ENCODE measurements at places on chromosomes 5 and 9. TPM values are rescaled to one million over a fixed set of nuclear protein-coding genes. Genes with fewer than 3 reads are reported as not detected.

IL13 gene
- total RNA-seq = not detected

CDH18 gene
- 0.71 TPM for total RNA-seq

GABRA1 gene
- not detected for total RNA-seq

GMCL2 gene
- total RNA-seq = not detected

PCDHGB3 gene
- total RNA-seq = 9.7 TPM

DNAJC18 gene
- 29.6 TPM for total RNA-seq

C5orf52 gene
- not detected for total RNA-seq

HARS2 gene
- total RNA-seq = 27.1 TPM

PCAT7 gene
- 0.67 TPM for total RNA-seq

MAMDC2 gene
- 18.5 TPM for total RNA-seq

MARCOL gene
- total RNA-seq = not detected

ANKRD55 gene
- not detected for total RNA-seq

GRCh38 chr9:127361561-127361960, 35.4 kb upstream of the SLC2A8 start:
- no peak for DNase-seq

- DNase-seq = no peak
Observed at GRCh38 chr5:68966596-68966995, 127.2 kb upstream of the SLC30A5 start.

DNA sequence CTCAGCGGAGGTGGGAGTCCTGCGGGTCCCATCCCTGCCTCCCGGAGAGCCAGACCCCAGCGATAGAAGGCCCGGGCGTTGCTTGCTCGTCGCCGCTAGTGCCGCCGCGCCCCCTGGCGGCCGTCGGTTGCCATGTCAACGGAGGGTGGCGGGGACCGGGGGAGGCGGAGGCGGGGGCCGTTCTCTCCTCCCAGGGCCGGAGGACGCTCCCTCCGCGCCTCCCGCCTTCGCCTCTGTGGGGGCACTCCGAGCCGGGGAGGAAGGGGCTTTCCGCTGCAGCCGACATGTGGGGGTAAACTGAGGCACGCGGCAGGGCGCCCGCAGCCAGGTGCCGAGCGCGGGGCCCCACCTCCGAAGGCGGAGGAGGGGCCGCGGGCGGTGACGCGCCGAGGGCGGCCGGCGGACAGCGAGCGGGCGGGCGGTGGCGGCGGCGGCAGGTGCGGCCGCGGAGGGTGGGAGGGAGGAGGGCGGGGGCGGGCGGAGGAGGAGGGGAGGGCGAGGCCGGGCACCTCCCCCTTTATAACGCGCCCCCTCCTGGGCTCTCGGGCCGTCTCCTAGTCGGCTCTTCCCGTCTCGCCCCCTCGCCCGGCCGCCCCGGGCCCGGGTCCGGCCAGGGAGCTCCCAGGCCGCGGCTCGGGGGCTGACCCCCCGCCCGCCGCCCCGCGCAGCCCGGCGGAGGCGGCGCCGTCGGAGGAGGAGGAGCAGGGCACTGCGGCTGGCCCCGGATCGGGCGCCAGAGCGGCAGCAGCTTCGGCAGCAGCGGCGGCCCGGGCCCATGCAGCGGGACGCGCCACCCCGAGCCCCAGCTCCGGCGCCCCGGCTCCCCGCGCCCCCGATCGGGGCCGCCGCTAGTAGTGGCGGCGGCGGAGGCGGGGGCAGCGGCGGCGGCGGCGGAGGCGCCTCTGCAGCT, 556 bp upstream of the CDK9 start:
- peak; percentile 93 for DNase-seq

GRCh38 chr9:113589890-113590289, 126.4 kb downstream of the RGS3 start:
- no peak for DNase-seq

DNA sequence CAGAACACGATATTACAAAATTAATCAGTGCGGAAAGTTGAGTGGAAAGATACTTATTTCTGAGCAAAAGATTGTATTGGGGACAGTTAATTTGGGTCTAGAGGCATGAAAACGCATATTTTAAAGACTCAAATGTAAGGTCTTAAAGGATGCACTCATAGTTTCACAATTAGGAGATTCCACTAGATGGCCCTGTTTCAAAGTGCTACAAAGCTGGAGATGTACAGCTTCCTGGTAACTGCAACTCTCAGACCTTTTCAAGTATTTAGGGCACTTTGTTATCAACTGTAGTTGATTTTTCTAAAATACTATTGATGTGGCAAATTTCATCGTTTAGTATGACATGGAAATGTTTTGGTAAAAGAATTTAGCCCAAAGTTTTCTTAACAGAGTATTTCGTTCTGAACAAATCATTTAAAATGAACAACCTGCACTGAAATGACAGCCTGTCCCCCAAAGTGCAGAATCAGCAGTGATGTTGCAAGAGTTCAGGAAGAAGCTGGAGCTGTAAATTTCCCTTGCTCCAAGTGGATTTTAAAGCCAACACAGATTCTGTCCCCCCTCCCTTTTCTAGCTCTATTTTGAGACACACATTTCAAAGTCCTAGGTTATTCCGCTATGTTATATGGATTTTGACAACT, 16.2 kb upstream of the NDUFB6 start:
- no peak for DNase-seq

DNA sequence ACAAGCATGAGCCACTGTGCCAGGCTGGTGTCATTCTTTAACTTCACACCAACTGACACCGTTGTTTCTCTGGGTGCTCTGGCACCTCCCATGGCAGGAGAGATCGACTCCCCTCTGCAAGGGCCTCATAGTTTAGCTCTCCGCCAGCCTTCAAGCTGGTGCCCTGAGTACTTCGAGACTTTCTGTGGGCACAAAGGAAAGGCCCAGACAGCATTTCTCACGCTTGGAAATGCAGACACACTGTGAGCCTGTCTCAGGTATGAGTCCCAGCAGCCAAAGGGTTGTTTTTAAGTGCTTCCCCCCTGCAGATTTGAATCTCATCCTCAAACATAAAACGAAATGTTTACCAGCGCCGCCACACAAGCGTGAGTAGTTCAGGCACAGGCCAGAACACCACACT, 11.1 kb upstream of the TCF7 start:
- no peak for DNase-seq

GRCh38 chr5:38806775-38807258, 39.0 kb upstream of the OSMR start:
- DNase-seq = no peak

DNA sequence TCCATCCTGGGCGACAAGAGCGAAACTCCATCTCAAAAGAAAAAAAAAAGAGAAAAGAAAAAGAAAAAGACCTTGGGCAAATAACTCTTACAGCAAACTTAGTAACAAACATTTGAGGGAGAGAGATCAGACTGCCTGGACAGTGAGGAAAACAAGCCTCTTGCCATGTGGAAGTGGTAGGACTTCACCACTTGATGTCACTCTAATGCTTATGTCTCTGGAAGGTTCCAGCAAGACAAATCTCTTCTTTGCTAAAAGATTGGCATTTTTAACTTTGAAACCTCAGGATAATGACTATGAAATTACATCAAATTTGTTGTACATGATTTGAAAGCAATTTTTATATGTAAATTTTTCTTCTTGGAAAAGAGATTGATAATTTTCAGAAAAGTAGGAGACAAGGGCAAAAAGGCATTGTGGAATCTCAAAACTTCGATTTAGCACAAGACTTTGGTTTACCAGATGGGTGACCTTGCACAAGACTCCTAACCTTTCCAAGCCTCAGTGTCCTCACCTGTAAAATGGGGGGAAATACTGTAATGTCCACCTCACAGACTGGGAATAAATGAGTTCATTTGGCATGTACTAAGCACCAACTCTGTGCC, 5.4 kb downstream of the ACTL7B start:
- DNase-seq = no peak

- no peak for DNase-seq
Observed at GRCh38 chr9:19173598-19174125, 46.4 kb upstream of the PLIN2 start.

DNA sequence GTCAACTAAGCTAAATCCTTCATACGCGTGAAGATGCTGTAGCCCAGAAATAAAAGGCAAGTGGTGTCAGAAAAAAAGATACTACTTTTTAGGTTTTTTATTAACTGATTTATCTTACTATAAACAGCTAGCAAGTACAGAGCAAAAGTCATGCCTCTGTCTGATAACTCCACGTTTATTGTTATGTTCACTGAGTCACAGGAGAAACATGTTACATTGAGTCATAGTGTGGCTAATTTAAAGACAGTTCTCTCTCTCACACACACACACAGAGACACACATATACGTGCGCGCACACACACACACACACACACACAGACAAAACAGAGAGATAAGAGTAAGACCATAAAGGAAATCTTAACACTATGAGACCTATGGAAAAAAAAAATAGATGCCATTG, 770.0 kb upstream of the CDH10 start:
- DNase-seq = no peak

DNA sequence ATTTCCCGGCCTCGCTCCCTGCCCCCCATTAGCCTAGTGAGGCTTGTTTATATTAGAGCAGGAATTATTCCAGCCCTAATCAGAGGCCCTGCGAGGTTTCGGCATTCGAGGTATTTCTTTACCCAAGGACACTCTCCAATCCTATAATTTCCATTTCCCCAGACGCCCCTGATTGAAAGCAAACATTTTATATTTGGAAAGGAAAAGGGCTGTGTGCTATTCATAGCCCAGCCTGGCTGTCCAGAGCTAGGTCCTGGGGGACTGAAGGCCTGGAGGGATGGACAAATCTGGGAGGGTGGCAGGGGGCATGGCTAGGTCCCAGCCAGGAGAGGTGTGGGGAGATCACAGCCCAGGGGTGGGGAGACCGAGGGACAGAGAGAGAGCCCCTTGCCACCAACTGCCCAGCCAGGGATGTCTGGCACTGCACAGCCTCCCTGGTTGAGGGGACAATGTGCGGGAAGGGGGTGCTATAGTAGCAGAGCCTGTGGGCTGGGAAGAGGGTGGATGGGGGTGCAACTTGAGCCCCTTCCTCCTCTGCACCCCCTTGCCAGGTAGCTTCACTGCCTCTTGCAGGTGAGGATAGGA, 125.1 kb downstream of the BARX1 start:
- no peak for DNase-seq

GRCh38 chr5:95780597-95780996, 41.9 kb downstream of the GLRX start:
- DNase-seq = no peak

GRCh38 chr5:110105692-110106091, 416.0 kb downstream of the MAN2A1 start:
- DNase-seq = no peak

GRCh38 chr5:131436081-131436480, 172.2 kb downstream of the CDC42SE2 start:
- DNase-seq = no peak

- no peak for DNase-seq
Observed at GRCh38 chr5:108143581-108143980, 238.3 kb downstream of the FBXL17 start.

DNA sequence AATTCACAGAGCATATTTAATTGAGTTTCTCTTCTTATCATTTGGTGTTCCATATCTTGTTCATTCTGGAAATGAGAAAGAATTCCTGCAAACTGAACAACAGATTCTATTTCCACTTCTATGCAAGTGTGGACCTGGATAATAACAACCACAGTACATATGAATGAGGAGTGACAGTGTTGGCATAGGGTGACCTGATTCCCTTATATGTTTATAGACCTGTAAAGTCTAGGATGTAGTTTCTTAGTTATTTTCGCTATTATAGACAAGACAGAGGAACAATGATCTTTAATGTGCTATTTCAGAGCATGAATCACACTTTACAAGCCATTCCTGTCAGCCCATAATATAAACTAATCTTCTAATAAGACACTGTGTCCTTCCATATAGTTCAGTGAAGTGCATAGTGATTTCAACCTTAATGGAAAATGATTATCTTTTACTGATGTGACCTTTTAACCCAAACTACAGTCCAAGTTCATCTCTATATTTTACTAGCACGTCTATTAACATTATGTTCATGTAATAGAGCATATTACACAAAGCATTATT, 88.2 kb upstream of the FAM174A start:
- no peak for DNase-seq

- no peak for DNase-seq
Observed at GRCh38 chr5:156093024-156093423, 233.9 kb upstream of the SGCD start.

DNA sequence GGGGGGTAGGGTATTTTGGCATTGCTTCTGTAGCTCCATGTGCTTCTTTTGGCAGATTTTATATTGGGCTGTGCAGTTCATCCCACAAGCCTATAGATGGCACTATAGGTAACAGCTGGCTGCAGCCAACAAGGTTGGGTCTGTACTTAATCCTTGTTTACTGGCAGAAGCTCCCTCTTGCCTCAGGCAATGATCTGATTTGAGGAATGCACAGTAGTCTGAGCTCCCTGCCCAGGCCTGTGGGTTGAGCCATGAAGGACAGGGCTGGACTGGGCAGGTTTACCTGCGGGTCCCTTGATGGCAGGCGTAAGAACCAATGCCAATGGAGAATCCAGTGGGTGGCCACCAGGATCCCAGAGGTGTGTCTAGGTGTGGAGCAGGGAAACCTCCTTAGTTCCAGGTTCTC, 11.7 kb upstream of the OR1J2 start:
- DNase-seq = no peak

DNA sequence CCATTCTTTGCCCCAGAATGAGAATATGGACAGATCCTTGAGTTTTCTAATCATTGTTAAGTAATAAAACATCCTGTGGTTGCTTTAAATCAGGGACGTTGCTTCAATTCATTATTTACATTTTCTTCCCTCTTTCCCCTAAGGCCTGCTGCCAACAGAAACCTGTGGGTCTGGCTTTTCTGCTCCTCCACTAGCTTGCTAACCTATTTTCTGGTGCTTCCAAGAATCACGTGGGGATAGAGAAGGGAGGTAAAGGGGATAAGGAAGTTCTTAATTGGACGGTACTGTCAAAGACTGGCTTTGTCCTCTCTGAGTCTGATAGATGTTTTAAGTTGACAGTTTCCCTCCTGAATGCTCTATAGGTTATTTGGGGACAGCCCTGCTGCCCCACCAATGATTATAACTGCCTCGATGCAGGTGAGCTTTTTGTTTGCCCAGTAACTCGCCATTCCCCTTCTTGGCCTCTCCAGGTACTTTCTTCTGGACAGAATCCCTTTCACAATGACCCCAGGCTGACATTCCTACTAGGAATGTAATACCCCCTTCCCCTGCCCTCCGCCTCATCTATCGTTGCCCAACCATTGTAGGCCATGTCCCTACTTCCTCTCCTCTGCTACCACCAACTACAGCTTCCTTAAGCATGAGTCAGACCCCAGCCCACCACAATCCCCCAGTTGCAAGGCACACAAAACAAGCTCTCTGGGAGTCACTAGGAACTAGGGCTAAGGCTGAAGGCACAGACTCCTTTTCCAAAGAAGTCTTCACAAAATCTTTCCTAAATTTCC, 19.9 kb upstream of the CPEB4 start:
- no peak for DNase-seq

Data from sciatic nerve (tissue), 2 donors.